ENCODE measurements at places on chromosomes 5 and 9.

DNA sequence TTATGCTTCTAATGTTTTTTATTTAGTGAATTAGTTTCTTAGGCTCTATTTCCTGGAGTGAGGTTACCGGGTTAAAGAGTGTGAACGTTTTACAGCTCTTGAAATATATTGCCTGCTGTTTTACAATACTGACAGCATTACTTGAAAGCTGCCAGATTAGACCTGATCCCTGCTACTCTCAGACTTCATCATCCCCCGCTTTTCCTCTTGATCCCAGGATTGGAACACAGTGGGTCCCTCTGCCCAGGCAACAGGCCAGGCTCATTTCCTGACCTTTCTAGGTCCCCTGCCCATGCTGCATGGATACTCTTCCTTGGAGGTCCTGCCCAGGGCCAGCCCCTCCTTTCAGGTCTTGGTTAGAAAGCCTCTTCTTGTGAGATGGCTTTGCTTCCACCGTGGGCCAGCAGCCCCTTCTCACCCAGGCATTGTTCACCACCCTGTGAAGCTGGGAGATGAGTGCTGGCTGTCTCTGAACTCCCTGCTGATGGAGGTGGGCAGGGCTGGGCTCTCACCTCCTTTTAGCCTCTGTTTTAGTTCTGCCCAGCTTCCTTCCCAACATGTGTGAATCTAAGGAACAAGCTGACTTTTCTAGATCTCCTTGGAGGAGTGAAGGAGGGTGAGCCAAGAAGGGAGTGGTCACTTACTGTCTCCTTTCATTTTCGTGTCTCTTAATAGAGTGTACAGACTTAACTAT is 15.5 kb upstream of the FAM120AOS start:
- no peak for DNase-seq

DNA sequence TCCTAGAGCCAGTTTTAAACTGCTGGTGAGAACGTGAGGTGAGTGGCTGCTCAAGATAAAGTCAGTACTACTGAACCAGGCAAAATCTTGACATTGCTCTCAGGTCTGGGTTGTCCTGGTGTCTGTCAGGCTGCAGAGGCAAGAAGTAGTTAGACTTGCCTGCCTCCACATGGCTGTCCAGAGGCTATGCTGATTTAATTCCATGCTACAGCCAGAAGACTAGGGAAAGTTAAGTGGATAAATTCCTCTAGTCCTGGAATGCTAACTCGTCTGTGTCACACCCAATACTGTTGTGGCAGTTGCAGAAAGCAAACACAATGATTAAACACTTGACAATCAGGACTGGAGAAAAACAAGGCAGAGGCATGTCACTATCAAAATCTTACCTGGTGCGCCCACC is 118.9 kb downstream of the ACER2 start:
- no peak for DNase-seq

- DNase-seq = no peak
These were observed 153.3 kb downstream of the EFNA5 start for GRCh38 chr5:107517185-107518033.

GRCh38 chr9:36575411-36575882 is 2.8 kb downstream of the MELK start:
- no peak for DNase-seq

All from myocyte (in vitro differentiated cells).